HFF-Myc (cell line): ENCODE measurements at places on chromosomes 11 and 22.

DNA sequence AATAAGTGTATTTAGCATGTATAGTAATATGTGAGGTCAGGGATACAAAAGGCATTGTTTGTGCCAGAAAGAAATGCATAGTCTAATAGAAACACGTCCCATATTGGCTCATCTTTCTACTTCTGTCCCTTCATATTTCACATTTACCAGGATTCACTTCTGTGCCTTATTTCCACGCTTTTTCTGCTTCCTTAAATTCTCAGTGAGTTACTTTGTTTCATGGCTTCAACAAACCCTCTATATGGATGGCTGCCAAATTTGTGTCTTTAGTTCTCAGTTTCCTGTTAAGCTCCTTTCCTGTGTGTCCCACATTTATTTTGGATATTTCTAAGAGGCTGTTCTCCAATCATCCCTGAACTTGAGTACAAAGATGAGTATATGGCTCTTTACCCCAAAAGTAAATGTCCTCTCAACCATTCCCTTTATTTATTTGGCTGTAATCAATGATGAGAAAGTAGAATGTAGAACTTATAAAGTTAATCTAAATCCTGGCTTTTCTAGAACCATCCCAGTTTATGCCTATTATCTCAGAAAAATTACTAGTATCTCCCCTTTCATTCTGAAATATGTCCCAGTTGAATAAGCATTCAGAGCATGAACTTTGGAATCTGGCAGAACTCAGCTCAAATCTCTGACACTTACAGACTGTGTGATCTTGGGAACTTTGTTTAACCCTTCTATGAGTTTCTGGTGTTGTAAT lies 23.5 kb downstream of the OR8B12 start:
- DNase-seq: no peak

GRCh38 chr22:19607192-19608002 lies 83.2 kb upstream of the CLDN5 start:
- DNase-seq: no peak

- peak; percentile 87 for DNase-seq
Measured at GRCh38 chr11:36312611-36313472, 16.8 kb downstream of the PRR5L start.

DNA sequence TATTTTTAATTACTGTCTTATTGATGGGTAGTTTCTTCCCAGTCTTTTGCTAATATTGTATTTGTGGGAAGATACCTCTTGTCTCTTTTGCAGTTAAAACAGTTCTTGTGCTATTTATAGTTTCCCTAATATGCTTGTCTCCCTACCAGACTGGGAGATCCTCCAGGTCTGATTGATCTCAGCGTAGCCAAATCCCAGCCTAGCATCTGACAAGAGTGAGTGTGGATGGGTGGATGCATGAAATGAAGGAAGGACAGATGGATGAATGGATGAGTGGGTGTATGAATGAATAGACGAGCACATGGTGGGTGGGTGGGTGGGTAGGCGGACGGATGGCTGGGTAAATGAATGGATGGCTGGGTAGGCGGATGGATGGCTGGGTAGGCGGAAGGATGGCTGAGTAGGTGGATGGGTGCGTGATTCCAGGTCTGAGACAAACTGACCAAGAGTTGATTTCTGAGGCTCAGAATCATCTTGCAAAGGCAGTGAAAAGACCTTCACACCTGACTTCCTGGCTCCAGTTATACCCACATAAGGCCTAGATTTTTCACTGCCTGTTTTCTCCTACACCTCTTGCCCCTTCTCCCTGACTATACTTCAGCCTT lies 11.4 kb downstream of the DNAJB13 start:
- no peak for DNase-seq

GRCh38 chr11:100442017-100442416 lies 245.1 kb upstream of the ARHGAP42 start:
- no peak for DNase-seq

DNA sequence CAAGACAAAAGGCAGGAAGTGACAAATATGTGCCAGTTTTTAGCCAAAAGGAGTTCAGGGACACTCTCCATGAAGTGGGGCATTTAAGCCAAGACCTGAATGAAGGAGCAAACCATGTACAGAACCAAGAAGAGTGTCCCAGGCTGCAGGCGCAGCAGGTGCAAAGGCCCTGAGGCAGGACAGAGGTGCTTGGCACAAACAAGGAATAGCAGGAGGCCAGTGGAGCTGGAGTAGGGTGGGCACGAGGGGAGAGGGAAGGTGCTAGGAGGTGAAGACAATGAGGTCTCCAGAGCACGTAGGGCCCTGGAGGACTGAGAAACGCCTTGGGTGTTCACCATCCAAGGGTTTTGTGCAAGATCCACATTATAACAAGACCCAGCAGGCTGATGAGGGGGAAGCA lies 474.1 kb downstream of the MN1 start:
- no peak for DNase-seq

GRCh38 chr11:40223596-40224330 lies 1235.7 kb downstream of the LRRC4C start:
- no peak for DNase-seq

GRCh38 chr22:32579529-32580220 lies 105.1 kb downstream of the FBXO7 start:
- no peak for DNase-seq

DNA sequence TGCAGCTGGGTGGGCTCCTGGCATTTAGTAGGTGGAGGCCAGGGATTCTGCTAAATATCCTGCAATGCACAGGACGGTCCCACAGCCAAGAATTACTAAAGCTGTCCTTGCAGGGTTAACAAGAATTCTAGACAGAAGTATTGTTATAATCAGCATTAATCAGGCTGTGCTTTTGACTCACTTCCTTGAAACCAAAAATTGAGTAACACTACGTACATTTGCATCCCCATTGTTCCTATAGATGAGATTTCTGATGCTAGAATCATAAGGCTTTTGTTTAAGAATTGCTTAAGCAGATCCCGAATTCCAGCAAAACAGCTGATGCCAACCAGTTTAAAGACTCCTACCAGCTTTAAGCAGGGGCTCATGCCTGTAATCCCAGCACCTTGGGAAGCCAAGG lies 11.4 kb downstream of the SLC6A5 start:
- DNase-seq: no peak

DNA sequence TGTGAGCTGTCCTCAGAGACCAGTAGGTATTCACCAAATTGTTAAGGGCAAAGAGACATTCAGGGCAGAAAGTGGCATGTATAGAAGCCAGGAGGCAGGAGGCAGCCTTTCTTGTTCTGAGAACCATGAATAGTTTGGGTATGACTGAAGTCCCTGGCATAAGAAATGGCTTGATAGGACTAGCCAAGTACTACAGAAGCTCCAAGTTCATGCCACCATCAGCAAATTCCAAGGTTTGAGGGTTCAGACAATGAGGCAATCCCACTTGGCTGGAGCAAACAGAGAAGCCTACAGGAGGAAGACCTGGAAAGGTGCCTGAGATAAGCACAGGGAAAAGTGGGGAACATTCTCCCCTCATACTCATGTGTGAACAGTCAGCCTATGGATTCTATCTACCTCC lies 25.8 kb downstream of the XRRA1 start:
- no peak for DNase-seq

- DNase-seq: no peak
Measured at GRCh38 chr11:60959431-60959830, 7.5 kb upstream of the SLC15A3 start.

- no peak for DNase-seq
Measured at GRCh38 chr22:39927544-39927943, 26.7 kb downstream of the GRAP2 start.

DNA sequence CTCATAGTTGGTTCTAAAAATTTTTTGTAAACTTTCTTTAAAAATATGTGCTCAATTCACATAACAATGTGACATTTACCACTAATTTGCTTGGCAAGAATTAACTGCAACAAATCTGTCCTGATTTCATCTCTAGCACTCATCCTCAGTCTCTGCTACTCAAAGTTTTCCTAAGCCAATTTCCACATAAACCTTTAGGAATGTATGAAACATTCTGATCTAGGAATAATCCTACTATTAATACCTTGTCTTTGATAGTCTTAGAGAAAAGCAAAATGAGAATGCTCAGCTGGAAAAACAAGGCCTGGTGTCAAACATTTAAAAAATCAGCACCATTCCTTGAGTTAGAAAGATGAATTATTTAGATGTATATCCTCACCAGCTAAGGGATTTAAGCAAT lies 114.3 kb downstream of the CD44 start:
- DNase-seq: no peak

DNA sequence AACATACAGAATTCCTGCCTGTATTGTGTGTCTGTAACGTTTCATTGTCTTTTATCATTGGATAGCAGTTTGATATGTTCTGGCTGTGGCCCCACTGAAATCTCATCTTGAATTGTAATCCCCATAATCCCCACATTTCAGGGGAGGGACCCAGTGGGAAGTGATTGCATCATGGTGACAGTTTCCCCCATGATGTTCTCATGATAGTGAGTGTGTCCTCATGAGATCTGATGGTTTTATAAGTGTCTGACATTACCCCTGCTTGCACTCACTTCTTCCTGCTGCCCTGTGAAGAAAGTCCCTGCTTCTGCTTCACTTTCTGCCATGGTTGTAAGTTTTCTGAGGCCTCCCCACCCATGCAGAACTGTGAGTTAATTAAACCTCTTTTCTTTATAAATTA lies 19.6 kb upstream of the MTMR2 start:
- DNase-seq: no peak

DNA sequence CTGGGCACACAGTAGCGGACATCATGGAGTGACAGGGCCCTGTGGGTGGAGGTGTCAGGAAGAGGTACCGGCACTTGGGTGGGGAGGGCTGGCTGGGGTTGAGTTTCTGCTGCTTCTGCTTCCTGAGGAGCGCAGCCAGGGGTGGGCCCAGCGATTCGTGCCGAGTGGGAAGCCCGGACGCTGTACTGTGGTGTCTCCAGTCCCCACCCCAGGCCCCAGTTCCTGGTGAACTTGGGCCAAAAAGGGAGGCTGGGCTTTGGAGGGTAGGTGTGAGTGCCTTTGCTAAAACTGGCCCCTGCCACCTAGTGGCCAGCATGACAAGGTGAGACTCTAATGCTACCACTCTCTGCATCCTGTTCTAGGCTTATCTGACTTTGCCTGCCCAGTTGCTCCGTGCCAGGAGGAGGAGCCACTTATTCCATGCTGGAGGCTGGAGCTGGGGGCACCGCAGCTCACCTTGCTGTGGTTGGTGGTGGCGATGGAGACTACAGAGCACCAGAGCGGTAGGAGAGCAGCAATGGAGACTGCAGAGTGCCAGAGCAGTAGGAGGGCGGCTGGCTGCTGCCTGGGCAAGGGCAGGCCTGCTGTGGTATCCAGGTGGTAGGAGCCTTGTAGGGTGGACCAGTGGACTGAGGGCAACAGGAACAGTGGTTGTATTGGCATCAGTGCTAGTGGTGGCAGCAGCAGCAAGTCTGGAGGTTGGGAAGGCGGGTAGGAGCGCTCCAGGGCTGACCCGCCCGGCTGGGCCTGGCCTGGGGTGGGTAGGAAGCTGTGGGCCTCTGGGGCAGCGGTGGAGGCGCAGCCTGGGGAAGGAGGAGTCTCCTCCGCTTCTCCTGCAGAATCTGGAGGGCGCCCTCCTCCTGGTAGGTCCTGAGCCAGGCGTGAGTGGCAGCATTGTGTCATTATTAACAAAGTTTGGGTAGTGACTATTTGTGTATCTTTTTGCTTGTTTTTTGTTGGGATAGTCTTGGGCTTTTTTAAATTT lies 2.2 kb upstream of the RFPL2 start:
- DNase-seq: no peak

DNA sequence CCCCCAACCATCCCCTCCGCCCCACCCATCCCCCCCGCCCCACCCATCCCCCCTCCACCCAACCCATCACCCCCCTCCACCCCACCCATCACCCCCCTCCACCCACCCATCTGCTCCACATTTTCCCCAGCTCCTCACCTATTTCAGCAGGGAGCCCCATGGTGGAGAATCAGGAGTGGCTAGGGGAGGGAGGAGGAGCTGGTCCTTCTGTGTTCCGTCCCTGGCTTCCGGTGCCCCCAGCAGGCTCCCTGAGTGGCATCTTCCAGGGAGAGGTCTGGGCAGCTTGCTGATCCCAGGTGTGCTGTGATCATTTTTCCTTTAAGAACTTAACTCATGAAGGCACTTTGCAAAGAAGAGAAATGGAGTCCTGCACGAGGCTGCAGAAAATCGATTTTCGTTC lies 365.8 kb downstream of the TBC1D22A start:
- DNase-seq: no peak

DNA sequence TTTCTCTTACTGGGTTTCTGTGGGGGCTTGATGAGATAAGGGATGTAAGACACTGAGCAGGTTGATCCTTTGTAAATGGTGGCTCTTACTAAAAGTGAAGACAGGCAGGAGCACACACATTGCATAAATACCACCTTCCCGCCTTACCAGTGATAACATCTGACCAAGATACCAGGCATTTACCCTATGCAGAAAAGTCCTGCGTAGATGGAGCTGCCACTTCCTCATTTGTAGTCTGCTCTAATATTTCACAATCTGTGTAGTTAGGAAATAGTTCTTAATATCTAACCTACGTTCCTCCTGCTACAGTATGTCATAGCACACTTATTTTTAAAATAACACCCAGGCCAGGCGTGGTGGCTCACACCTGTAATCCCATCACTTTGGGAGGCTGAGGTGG lies 23.9 kb upstream of the SWAP70 start:
- DNase-seq: no peak

- no peak for DNase-seq
Measured at GRCh38 chr22:44365191-44365590, 52.4 kb upstream of the SHISAL1 start.
